T47D (cell line): ENCODE measurements at places on chromosomes 1 and 21.

DNA sequence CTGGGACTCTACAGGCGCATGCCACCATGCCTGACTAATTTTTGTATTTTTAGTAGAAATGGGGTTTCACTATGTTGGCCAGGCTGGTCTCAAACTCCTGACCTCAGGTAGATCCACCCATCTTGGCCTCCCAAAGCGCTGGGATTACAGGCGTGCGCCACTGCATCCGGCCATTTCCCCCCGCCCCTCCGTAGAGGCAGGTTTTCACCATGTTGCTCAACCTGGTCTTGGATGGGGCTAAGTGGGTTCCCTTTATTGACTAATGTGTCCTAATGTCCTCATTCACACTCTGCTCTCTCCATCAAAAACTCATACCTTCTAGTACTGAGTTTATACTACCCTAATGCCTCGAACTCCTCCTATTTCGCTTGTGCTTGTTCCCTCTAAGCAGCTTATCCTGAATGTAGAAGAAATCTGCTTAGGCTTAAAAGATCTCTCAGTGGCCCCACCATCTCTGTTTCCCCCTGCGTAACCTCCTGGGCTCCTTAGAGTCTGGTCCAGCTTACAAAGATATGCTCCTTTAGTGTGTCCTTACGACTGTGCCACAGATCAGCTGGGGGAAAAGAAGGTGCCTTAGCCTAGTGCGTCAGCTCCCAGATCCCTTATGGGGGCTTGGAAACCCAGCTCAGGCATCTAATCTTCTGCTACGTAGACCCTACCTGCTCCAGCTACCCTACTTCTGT lies 8.0 kb downstream of the GNAT2 start:
- DNase-seq: no peak

DNA sequence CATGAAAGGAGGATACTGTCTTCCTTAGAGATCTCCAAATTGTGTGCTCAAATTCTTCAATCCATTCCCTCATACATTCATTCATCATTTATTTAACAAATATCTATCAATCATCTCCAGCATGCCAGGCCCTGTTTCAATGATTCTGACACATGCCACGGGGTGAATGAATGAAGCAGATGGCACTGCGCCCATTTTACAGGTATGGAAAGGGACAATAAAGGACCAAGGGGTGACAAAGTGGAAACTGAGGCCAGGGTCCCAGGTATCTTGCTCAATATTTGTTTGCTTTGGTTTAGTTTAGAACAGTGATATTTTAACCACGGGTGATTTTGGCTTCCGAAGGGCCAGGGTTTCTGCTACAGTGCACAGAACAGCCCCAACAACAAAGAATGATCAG lies 321.6 kb upstream of the RUNX1 start:
- no peak for DNase-seq

DNA sequence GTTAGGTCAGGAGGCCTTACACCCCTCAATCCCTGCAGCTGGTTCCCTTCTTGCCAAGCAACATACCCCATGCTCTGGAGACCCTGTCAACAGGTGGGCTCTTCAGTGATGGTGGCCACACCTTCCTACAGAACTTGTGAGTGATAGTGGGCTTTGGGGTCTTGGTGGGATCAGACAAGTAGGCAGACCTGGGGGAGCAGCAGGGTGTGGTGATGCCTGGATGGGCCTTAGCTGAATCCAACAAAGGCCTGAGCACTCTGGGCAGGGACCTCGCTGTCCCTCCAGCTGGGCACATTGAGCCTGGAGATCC lies 14.9 kb downstream of the FAAH start:
- DNase-seq: no peak

DNA sequence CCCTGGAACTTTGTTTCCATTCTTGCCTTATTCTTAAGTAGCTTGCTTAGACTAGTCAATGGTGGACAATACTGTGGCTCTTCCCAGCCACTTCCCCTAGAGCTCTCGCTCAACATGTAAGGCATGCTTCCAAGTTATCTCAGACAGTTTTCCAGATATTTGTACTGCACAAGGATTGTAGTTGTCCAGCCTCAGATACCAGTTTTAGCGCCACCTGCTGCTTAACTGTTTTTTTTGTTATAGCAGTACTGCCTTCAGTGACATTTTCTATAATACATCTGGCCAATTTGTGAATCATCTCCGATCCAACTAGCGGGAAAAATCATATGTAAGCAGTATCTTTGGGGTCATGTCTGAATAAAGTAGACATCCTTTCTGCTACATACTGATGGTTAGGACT lies 346.7 kb upstream of the ADGRL4 start:
- DNase-seq: peak; percentile 54

DNA sequence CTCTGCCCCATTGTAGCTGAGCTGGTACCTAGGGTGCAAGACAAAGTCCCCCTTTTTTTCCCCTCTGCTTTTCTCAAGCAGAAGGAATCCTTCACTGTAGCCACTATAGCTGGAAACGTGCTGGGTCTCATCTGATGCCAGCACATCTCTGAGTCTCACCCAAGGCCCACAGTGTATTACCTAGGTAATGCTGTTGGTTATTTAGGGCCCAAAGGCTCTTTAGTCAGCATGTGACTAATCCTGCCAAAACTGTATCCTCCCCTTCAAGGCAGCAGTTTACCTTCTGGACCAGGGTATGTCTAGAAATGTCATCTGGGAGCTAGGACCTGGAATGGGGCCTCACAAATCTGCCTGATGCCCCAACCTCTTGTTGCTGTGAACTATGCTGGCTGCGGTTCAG lies 423.4 kb downstream of the NUF2 start:
- no peak for DNase-seq

GRCh38 chr1:181499825-181500224 lies 16.5 kb downstream of the CACNA1E start:
- DNase-seq: no peak

DNA sequence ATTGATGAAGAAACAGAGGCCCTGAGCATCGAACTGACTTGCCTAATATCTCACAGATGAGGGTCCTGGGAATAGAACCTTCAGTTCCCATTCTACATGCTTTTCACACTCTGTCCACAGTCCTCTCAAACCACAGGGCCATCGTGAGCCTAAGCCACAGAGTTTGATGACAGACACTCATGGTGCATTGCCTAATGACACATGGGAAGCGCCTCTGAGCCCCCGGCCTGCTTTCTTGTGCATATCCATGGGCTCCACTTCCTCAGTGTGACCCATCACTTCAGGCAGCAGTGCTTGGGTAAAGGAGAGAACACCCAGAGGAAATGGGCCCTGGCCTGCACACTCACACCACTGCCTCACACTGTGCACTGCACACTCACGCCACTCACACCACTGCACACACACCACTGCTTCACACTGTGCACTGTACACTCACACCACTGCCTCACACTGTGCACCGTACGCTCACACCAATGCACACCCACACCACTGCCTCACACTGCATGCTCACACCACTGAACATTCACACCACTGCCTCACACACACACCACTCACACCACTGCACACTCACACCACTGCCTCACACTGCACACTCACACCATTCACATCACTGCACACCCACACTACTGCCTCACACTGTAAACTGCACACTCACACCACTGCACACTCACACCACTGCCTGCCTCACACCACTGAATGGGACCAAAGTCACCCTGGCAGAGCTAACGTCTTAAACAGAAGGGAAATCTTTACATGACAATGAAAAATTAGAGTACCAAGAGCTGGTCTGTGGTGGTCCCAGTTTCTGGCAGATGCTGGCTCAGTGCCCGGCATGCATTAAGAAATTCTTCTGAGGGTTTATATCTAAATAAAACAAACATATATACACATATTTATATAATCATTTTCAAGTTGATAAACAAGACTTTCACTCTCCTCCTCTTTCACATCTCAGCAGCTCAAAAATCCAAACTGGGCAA lies 53.0 kb downstream of the KANK4 start:
- no peak for DNase-seq

- DNase-seq: no peak
These were observed 24.0 kb upstream of the CDC7 start for GRCh38 chr1:91476533-91477217.

- no peak for DNase-seq
These were observed 5.8 kb upstream of the CD46 start for GRCh38 chr1:207745839-207746767.

DNA sequence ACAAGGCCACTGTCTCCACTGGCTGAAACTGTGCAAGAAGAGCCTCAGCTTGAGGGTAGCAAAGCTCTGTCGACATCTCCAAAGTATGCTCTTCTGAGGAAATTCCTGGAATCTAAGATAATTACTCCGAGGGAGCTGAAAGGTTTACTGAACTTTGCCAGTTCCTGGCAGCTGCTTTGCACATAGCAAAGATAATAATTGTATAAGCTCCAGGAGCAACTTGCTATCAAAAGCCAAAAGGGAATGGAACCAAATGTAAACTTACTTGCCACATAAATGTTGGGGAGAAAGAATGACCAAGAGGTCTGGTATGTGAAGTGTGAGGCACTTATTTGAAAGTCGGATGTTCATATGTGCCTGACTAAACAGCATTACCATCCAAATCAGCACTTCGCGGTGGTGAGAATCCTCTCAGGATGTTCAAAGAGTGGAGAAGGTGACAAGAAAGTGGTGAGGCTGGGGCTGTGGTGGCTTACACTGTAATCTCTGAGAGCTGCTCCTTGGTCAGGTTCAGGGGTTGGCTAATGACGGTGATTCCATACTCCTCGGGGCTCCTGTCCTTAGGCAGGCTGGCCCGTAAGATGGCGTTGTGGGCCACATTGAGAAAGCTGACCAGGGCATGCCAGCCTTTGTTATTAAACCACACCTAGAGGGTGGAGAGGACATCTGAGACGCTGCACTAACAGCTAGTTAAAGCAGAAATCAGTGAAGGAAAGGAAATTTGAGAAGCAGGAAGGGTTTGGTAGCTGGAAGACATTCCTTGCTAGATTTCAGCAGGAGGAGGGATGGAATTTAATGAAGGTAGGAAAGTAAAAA lies 100.0 kb downstream of the ABCA4 start:
- DNase-seq: no peak

- no peak for DNase-seq
These were observed 969 bp upstream of the ALDH4A1 start for GRCh38 chr1:18903291-18903756.

DNA sequence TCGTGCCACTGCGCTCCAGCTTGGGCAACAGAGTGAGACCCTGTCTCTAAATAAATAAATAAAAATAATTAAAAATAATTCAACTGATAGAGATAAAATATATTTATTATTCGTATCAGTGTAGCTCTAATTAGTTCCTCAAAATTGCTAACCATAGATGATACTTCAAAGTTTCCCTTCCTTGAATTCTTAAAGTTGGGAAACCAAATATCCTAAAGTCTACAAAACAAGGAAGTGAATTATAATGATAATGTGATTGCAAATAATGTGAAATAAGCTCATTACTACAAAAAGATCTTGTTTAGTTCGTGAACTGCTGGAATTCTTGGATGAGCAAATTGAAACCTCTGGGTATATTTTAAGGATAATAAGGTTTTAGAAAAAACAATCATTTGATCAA lies 60.5 kb downstream of the NUP210L start:
- no peak for DNase-seq

- DNase-seq: no peak
These were observed 61.9 kb upstream of the PSEN2 start for GRCh38 chr1:226808501-226808900.

DNA sequence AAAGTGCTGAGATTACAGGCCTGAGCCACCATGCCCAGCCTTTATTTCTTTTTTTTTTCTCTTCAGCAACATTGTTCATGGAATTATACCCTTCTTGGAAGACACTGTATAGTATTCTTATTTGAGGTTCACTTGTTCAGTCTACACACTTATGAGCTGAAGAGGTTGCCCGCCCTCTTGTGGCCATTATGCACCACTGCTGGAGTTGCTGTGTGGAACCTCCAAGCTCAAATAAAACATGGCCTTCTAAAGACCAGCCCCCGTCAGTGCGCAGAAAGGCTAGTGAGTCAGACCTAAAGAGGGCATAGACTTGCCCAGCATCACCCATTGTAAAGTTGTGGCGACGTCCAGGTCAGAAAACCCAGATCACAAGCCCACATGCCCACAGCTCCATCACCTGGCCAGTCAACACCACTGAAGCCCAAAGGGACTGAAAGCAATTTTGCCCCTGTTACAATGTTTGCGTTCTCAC lies 20.4 kb downstream of the LURAP1 start:
- peak; percentile 84 for DNase-seq

GRCh38 chr1:209710093-209710492 lies 5.4 kb downstream of the HSD11B1 start:
- DNase-seq: no peak

DNA sequence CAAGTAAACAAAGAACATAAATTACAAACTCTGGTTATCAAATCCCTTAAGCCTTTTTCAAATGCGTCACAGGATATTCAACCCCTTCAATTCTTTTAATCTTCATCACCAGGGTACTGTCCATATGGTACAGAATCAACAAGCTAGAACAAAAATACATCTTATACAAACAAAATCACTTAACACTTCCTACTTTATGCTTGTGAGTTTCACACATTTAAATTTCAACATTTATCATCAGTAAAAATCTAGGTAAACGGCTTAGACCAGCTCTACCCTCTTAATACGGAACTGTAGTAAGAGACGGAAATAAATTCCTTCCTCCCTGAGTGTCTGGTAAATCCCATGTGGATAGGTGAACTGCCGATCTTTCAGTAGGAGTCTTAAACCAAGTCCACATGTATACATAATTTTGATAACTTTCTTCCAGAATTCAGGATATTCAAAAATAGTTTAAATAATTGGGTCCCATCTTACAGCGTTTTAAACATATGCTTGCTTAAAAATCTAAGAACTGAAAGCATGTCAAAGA lies 1.0 kb downstream of the CCDC181 start:
- no peak for DNase-seq

- DNase-seq: no peak
These were observed 22.2 kb upstream of the MAPKAPK2 start for GRCh38 chr1:206662396-206663092.

DNA sequence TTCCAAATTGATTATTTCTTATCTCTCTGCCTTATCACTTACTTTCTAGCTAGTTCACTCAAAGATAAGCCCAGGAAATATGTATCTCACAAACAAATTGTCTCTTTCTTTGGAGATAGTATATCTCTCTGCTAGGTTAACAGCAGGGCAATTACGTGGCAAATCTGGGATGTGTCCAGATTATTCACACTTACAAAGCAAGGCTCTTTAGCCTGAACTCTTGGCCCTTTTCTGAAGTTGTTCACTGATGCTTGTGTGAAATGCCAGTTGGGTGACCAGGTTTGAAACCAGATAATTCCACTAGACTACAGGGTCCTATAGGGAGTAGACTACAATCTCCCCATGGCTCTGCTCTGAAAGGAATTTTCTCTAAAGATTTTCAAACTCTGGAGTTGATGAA lies 30.8 kb upstream of the FAM78B start:
- DNase-seq: no peak

DNA sequence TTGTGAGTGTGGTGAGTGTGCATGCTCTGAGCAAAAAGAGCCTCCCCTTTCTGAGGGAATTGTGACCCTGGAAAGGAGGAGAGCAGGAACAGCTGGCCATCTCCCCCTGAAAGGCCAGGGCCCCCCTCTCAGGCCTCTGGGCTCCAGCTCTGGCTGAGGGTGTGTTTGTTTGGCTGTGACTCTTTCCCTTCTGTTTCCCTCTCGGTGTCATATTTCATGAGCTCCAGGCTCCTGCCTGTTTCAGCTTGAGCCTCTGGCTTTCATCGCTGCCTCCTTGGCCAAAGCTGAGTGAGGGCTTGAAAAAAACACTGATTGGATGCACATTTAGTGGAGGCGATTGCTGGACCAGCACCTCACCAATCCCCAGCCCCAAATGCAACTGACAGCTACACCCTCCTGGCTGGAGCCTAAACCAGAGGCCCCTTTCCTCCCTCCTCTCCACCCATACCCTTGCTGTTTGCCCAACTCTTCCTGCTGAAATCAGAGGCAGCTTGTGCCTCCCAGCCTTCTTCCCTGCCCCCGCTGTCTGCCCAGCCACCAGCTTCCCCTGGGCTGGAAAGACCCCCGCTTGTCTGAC lies 64.1 kb downstream of the DDR2 start:
- DNase-seq: peak; percentile 11
